Glutamatergic neuron (in vitro differentiated cells): ENCODE measurements at places on chromosomes 1 and 21.

- peak; percentile 11 for DNase-seq
Measured at GRCh38 chr1:53317646-53318539, 10.0 kb downstream of the LRP8 start.

- DNase-seq: no peak
Measured at GRCh38 chr21:25887646-25888306, 153.0 kb downstream of the GABPA start.

DNA sequence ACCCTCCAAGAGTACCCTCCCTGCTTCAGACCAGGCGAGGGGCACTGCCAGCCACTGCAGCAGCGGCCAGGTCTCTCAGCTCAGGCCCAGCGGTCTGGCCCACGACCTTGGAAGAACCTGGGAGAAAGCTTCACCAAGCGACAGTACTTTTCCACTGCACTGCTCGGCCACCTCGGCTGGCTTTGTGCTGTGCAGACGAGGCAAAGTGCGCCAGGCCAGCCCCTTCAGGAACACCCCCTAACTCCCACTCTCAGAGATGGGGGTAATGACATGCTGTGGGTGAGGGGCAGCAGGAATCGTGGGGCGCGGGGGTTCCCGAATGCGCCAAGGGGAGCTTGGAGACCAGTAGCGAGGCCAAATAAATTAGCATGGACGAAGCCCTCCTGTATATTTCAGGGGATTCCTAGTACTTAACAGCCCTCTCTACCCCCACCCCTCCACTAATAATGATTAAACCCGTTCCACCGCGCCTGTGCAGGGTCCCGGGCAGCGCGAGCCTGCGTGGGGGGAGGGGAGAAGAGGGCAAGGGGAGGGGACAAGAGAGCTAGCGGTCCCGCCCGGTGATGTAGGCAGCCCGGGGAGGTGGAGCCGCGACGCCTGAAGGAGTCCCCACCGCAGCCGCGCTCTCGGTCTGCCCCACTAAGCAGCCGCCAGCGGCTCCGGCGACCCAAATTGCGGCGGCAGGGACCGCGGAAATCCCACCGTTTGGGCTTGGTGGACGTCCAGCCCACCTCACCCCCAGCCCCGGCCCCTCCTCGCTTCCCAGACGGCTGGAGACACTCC is at the start of gene FAM43B:
TSS of gene FAM43B (plus strand) at position 629 of the 783 bp plus-strand sequence. CDS start 401 bp downstream, outside the sequence.
- DNase-seq: peak; percentile 69

DNA sequence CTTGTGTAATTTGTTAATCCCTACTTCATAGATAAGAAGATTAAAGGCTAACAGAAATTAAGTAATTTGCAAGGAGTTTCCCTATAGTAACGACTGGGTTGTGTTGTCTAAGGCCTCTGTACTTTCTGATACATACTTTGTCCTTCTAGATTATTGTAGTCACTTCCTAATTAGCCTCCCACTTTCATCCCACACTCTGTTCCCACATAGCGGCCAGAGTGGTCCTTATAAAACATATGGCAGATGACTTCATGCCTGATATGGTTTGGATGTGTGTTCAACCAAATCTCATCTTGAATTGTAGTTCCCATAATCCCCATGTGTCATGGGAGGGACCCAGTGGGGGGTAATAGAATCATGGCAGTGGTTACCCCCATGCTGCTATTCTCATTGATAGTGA is 120.5 kb upstream of the DAB1 start:
- no peak for DNase-seq

- DNase-seq: no peak
Measured at GRCh38 chr1:229002037-229002436, 266.8 kb downstream of the RHOU start.

GRCh38 chr1:215992620-215993019 is 425.5 kb downstream of the KCTD3 start:
- DNase-seq: no peak

DNA sequence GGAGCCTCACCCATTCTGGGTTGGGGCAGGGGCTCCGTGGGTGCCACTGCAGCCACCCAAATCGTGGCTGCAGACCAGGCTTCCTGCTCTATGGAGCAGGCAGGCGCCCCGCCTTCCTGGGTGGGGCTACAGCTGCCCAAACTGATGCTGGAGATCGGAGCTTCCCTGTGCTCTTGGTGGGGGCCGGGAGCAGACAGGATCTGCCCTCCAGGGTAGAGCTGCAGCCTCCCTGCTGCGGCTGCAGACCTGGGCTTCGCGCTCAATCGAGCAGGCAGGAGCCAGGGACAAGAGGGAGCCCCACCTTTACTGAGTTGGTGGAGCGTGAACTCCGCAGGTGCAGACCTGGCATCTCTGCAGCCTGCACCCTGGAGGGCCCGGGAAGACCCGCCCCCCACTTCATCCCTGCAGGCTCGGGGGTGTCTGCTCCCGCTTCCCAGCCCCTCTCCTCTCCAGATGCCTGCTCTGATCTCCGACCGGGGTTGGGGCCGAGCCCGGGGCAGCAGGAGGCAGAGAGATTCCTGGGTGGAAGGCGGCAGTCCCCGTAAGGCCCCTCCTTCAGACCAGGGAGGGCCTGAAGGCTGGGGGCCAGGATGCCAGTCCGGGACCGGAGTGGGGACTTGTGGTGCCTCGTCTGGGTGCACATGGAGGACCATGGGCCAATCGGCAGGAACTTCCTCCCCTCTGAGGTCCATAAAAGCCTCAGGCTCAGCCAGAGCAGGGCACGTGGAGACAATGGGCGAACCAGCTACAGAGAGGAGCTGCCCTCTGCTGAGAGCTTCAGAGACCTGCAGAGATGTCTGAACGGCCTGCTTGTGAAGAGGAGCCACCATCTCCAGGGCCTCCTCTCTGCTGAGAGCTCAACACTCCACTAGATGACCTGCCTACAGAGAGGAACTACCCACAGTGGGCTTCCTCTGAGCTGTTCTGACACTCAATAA is 359.3 kb downstream of the SMYD3 start:
- DNase-seq: no peak

GRCh38 chr1:10903821-10904220 is 107.4 kb upstream of the CASZ1 start:
- no peak for DNase-seq

GRCh38 chr1:71640998-71641397 is 560.2 kb upstream of the ZRANB2 start:
- peak; percentile 15 for DNase-seq

DNA sequence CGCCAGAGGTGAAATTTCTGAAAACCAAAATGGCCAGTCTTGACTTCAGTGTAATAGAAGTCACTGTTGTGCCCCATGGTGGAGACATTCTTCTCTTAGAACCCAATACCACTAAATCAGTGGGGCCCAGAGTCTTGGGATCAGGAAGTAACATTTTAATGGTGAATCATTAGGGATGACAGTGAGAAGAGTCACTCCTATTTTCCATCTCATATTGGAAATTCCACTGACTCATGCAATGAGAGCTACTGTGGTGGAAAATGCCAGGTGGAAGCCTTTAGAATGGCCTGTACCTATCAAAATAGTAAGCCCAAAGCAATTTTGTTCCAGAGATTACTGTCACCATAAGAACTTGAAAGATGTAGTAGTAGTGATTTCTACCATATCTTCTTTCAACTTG is 20.6 kb upstream of the PPM1J start:
- DNase-seq: no peak

DNA sequence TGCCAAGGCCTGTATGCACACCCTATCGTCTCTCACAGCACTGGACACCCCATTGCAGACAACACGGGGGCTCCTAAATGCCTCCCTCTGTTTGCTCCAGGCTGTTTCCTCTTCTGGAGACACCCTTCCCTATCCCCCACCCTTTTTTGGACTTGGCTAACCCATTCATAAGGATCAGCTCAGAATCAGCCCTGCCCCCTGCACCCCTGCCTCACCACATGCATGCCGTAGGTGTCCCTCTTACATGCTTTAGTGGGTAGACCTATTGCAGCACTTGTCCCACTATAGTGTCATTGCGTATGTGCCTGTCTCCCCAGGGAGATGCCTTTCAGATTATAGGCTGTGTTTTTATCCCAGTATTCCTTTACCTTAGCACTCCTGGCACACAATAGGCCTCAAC is 30.9 kb downstream of the OPTC start:
- no peak for DNase-seq

- no peak for DNase-seq
Measured at GRCh38 chr1:189693140-189693539, 784.5 kb downstream of the BRINP3 start.

DNA sequence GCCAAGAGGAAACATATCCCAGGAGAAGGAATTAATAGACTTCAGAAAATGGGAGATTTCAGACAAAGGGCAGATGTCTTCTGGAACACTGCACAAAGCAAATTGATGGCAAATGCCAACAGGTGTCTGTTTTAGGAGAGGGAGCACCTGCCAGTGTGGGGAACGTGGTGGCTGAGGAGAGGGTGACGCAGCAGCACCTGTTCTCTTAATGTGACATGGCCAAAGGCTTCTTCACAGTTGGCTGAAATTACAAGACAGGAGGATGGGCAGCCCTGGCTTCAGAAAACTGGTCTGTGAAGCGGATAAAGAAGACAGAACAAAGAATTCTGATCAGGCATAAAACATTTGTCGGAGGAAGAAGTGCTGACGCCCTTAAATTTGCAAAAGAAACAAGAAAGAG is 178.7 kb upstream of the RUNX1 start:
- DNase-seq: no peak

GRCh38 chr1:18649693-18650370 is 19.2 kb downstream of the PAX7 start:
- no peak for DNase-seq

GRCh38 chr1:169089776-169090175 is 16.7 kb upstream of the ATP1B1 start:
- no peak for DNase-seq

- no peak for DNase-seq
Measured at GRCh38 chr21:16879479-16879878, 633.4 kb upstream of the CXADR start.

- DNase-seq: no peak
Measured at GRCh38 chr1:113169591-113169990, 96.6 kb downstream of the LRIG2 start.

- peak; percentile 23 for DNase-seq
Measured at GRCh38 chr1:92709738-92710137, 75.2 kb downstream of the EVI5 start.

DNA sequence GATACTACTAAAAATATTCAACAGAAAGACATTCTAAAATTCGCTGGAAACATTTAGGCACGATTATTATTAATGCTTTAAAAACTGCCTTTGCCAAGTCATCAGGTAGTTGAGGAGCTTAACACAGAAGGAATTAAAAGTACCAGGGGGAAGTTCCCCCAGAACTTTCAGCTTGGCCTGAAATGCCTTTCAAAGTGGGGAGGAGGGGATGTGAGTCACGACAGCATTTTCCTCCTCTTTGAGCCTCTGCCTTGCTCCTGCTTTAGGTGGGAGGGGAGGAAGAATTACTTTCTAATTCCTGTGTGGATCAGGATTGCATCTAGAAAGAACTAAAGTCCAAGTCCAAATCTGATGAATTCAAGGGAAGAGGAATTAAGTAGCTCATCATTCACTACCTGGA is 183.7 kb downstream of the CLIC6 start:
- no peak for DNase-seq

- peak; percentile 66 for DNase-seq
Measured at GRCh38 chr1:9539829-9540550, 725 bp downstream of the SLC25A33 start.

- DNase-seq: no peak
Measured at GRCh38 chr1:158362482-158362881, 8.8 kb downstream of the CD1E start.

DNA sequence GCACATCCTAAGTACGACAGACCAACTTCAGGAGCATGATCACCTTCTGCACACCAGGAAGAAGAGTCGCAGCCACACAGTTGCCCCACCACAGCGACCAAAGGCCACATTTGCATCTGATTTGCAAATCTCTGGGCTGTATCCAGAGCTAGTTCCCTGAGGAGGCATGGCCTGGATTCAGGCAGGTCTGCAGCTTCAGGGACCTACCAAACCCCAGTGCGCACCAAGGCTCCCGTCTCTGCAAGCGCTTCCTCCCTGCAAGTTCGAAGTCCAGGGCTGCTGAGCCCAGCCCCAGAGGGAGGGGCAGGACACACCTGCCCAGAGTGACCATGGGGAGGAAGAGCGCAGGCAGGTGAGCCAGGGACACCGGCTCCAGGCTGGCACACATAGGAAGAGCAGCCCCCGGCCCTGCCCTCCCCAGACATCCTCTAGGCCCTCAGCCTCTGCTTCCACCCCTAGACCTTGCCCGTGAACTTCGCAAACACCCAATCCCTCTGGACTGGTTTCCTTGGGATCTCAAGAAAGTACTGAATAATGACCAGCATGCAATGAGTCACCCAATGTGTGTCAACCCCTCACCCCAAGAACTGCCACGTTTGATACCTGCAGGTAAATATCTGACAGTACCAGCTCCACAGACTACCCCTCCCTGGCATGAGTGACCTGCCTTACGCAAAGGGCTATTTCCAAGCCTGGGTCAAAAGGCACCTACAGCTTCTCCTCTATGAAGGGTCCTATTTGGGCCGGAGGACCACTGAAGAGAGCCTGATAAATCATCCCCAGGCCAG is 36.8 kb downstream of the CASZ1 start:
- no peak for DNase-seq

DNA sequence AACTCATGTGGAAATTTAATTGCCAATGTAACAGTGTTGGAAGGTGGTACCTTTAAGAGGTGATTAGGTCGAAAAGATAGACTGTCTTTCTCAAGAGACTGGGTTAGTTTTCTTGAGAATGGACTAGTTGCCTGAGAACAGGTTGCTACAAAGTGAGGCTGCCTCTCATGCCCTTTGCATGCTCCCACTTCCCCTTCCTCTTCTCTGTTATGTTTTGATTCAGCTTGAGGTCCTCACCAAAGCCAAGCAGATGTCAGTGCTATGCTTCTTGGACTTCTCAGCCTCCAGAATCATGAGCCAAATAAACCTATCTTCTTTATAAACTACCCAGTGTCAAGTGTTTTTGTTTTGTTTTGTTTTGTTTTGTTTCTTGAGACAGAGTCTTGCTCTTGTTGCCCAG is 187.0 kb upstream of the RUNX1 start:
- DNase-seq: no peak

DNA sequence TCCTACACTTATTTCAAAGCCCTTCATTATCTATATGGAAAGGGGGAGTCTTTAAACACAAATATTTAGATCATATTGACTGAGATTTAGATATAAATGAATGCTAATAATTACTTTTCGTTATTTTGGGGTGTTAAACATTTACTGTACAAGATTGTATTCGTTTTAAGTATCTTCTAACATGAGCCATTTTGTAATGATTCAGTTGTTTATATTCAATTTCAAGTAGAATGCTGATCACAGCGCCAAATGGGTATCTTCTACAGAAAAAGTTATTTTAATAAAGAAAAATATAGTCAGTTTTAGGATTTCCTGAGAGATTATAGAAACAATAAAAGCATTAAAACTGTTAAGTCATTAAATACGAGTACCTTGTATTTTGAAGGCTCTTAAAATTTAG is 104.5 kb upstream of the HNRNPU start:
- no peak for DNase-seq

DNA sequence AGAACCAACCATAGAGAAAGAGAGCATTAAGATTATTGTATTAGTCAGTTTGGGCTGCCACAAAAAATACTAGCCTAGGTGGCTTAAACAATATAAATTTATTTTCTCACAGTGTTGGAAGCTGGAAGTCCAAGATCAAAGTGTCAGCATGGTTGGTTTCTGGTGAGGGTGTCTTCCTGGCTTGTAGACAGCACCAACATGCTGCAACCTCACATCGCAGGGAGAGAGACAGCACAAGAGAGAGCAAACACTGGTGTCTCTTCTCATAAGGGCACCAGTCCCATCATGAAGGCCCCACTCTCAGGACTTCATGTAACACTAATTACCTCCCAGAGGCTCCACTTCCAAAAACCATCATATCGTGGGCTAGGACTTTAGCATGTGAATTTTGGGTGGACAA is 30.6 kb upstream of the HAO2 start:
- DNase-seq: no peak

- no peak for DNase-seq
Measured at GRCh38 chr1:197306381-197307062, 38.5 kb downstream of the CRB1 start.

- no peak for DNase-seq
Measured at GRCh38 chr1:164662462-164662861, 103.5 kb downstream of the PBX1 start.
